ENCODE measurements at places on chromosomes 3 and 15.
A peak's percentile ranks its signal among the peaks of the same experiment; 100 is the strongest.

DNA sequence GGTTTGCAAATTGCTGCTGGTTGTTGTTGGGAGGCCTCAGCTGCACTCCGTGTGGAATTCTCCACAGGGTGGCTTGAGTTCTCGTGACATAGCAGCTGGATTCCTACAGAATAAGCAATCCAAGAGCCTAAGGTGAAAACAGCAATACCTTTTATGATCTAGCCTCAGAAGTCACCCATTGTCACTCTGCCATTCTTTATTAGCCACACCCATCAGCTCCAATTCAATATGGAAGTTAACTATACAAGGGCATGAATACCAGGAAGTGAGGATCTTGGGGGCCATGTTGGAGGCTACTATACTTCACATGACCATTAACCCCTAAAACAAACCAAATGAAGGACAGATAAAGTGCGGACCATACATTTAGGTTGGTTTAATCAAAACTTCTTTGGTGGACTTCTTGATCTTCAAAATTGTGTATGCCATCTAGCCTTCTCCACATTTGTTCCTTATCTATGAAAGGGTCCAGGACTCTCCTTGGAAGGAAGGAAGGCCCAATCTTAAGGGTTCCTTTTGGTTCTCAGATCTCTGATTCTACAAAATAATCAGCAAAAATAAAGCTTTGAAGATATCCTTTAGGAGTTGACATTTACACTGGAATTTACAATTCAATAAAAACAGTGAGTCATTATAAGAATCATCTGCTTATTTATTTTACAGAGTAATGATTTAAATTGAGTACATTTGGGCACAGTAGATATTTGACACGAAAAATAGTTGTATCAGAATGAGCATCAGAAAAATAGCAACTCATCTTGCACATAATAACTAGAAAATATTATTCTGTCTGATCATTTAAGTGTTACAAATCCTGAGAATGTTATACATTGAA lies 21.5 kb downstream of the CIAO2A start:
- no peak for DNase-seq

- DNase-seq: no peak
Observed at GRCh38 chr3:180420804-180421203, 181.2 kb upstream of the TTC14 start.

DNA sequence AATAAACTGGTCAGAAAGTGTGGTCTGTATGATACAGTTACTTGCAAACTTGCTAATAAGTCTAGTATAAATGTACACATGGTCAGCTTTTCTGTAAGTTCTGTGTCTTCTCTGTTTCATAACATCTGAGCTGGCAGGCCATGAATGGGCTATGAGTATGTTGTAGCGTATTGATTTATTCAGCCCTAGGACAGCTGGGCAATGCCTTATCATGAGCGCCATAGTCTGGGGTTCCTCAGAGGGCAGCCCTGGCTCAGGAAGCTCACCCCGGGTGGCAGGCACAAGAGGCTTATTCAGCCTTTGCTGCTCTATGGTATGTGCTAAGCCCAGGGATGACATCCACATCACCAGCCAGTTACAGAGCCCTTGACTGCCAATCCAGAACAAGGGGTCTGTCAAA lies 50.7 kb upstream of the CCR2 start:
- no peak for DNase-seq

GRCh38 chr3:124295362-124295761 lies 303.4 kb upstream of the ROPN1 start:
- DNase-seq: no peak

DNA sequence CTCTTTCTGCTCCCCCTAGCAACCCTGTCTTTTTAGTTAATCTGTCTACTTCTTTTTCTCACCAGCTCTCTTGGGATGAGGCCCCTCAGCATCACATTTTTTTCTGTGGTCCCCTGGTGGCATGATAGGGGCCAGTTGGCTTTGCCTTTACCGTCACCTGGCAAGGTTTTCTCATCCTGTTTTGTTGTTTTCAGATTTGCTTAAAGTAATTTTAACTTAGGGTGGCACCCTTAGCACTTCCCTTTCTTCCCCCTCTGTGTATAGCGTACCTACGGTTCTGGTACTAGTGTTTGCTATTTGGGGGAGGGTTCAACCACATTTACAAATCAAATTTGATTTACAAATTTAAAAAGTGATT lies 35.6 kb downstream of the PDCD6IP start:
- no peak for DNase-seq

- no peak for DNase-seq
Observed at GRCh38 chr15:76954744-76955143, 23.2 kb downstream of the RCN2 start.

DNA sequence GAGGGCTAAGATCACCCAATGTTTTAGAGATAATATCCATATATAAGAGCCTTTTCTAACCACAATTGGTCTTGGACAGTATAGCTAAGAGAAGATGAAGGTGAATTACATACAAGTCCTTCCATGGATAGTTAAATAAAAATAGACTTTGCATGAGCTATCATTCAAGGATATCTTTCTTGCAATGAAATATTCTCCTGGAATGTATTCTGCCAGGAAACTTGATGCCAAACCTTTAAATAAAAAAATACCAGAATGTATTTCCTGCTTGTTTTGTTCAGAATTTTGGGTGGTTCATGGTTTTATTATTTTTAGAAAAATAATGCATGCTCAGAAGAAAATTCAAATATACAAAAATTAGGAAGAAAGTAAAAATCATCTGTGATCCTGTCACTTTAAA lies 88.8 kb upstream of the PPIB start:
- DNase-seq: no peak

- DNase-seq: no peak
Observed at GRCh38 chr3:64270142-64270865, 45.0 kb upstream of the PRICKLE2 start.

- no peak for DNase-seq
Observed at GRCh38 chr3:45509038-45509767, 85.3 kb upstream of the LIMD1 start.

GRCh38 chr3:185046603-185047002 lies 106.3 kb downstream of the C3orf70 start:
- no peak for DNase-seq

DNA sequence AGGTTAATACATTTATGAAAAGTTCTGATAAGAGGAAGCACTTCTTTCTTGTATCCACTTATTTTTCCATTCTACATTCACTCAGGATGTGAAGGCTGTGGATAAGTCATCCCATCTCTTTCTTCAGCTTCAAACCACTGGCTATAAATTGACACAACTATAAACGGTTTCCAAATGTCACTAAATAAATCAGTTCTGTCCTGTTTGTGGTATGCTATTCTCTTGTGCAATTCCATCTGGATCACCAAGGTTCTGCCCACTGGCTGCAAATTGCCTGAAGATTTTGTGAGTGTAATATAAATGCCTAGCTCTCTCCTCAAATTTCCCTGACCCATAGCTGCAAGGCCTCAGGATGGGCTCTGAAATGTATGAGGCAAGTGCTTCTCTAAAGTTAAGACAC lies 7.1 kb upstream of the LMOD3 start:
- no peak for DNase-seq

GRCh38 chr3:188926111-188926510 lies 245.7 kb upstream of the TPRG1 start:
- DNase-seq: no peak

DNA sequence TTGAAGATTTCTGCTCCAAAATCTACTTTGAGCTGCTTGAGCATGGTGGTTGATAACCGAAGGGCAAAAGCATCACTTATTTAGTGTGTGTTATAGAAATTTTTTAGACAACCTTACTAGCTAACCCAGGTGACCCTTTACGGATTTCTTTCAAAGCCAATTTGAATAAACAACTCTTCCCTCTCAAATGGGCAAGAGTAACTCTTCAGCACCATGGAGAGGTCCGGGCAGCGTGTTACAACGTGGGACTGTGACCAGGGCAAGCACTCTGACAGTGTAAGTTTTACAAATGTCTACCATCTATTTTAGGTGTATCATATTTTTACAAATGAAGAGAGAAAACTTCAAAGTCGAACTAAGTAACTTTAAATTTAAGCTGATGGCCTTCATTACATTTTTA lies 471.8 kb downstream of the MFSD1 start:
- peak; percentile 31 for DNase-seq

- no peak for DNase-seq
Observed at GRCh38 chr3:48208076-48208475, 15.2 kb upstream of the CAMP start.

GRCh38 chr3:110608566-110608965 lies 463.1 kb upstream of the NECTIN3 start:
- no peak for DNase-seq

DNA sequence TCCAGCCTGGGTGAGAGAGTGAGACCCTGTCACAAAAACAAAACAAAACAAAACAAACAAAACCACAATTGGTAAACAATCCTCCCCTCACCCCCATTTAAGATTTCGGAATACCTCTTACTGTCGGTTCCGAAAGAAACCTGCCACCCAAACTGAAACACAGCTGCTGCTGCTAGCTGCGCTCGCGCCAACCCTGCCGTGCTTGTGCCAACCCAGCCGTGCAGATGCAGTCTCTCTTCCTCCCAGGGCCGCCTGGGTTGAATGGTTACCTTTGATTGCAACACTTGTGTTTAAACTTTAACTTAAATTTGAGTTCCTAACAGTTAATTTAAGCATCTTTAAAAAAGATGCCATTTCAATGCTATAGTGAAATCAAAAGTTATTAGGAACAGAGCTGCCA lies 28.5 kb upstream of the SPTBN5 start:
- no peak for DNase-seq

DNA sequence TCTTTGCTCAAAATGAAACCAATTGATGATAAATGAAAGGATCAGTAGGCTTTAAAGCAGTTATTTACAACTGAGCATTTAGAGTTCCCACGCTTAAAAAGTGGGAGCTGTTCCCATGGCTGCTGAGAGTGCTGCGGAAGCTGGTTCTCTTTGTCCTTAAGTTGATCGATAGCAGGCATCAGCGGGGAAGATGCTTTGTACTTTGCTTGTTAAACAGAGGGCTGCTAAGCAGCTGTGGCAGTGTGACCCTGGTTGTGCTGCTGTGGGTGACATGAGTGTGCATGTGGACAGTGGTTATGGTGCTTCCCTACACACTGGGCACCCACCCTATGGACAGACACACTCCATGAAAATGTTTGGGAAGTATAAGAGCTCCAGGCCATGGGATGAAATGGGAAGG lies 96.3 kb downstream of the PTPRG start:
- DNase-seq: no peak
